Inflammatory macrophage treated with lipopolysaccharide for 1 hour (primary cell): ENCODE measurements at places on chromosomes 16 and 17.

GRCh38 chr16:77539421-77540034 is 104.7 kb upstream of the ADAMTS18 start:
- DNase-seq: no peak

DNA sequence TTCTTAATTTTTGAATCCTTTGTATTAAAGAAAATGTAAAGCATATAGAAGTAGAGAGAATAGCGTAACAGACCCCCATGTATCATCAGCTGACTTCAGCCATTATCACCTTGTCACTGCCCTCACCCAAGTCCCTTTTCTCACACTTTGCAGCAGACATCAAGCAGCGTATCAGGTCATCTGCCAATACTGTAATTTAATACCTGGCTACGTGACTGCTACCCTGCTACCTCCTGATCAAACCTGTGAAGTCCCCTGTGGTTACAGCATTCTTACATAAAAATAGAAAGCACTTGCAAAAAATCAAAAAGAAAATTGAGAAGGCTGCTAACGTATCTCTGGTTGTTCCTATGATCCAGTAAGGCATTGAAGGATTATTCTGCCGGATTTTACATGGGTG is 96.4 kb downstream of the PLCG2 start:
- no peak for DNase-seq

GRCh38 chr16:53865494-53865863 is 161.5 kb downstream of the FTO start:
- DNase-seq: peak; percentile 29

- DNase-seq: peak; percentile 59
Observed at GRCh38 chr16:84593825-84594724, 23.8 kb downstream of the COTL1 start.

DNA sequence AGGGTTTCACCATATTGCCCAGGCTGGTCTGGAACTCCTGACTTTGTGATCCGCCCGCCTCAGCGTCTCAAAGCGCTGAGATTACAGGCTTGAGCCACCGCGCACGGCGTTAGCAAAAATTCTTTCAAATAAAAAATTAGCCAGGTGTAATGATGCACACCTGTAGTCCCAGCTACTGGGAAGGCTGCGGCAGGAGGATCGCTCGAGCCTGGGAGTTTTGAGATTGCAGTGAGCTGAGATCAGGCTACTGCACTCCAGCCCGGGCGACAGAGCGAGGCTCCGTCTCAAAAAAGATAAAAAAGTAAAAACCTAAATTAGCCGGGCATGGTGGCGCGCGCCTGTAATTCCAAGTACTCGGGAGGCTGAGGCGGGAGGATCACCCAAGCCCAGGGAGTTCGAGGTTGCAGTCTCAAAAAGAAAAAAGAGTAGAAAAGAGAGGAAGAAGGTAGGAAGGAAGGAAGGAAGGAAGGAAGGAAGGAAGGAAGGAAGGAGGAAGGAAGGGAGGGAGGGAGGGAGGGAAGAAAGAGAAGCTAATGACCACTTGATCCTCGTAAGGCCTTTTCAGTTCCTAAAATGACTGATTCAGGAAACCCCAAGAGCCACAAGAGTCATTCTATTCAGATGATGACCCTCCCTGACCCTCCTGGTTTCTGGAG is 59.2 kb downstream of the SRL start:
- DNase-seq: peak; percentile 92

DNA sequence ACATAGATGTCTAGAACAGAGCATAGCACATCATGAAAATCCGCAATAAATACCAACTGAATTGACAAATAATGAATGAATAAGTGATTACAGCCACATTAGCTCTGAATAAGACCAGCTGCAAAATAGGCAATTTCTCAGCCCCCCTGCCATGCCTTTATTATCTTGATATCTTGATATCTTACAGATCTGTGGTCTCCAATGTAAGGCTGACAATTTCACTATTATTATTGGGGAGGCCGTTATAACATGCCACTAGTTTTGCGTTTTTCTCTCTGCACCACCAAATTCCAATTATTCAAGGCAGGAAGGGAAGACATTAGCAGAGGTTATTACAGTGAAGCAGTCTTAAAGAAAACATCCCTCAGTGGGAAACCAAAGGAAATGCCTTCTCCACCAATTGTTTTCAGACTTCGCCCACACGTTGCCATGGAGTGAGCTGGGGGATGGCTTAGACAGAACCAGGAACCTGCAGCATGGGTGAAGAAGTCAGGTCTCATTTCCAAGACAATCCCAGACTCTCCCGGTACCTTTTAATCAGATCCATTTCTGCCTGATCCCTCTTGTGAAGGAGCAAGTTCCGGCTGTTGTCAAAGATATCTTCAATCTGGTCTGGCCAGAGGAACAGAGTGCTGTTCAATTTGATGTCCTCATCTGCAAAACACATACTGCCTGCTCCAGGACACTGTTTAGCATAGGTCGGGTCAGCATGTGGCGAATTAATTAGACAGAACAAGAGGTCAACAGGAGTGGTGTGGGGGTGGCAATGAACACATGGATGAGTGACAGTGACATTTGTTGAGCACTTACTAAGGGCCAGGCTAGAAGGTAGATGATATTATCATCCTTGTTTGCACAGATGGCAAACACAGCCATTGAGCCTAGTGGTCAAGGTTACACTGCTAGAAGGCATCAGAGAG is 46.4 kb downstream of the DNAH3 start:
- DNase-seq: peak; percentile 40

GRCh38 chr17:66541461-66542128 is 239.2 kb downstream of the PRKCA start:
- no peak for DNase-seq

DNA sequence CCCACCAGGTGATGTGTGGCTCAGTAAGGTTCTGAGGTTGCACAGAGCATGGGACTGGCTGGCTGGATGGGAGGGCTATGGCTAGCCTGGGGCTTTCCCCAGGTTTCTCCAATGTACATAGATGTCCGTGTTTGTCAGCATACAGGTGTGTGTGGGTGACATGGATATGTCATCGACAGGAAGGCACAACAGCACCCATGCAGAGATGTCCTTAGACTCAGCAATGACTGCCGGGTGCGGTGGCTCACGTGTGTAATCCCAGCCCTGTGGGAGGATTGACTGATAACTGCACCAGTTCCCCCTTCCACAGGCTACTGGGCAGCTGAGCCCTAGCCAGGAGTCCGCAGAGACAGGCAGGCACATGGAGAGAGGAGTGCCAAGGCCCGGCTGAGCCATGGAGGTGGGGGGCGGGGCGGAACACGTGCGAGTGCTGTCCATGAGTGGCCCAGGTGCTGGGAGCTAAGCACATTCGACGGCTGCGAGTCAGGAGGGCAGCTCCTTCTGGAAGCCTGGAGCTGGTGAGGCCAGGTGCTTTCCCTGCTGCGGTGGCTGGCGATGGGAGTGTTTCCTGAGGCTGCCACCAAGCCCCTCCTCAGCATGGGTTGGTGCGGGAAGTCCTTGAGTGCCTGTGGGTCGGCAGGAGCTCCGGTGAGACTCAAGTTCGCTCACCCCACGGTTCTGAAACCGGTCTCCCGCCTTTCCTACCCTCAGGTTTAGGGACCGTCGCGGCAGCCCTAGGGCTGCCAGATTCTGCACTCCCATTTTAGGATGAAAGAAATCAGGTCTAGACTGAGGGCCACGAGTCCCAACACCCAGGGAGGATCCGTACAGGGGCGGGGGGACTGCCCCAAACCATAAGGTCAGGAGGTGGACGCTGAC is 858 bp upstream of the ASPSCR1 start:
- DNase-seq: peak; percentile 9

DNA sequence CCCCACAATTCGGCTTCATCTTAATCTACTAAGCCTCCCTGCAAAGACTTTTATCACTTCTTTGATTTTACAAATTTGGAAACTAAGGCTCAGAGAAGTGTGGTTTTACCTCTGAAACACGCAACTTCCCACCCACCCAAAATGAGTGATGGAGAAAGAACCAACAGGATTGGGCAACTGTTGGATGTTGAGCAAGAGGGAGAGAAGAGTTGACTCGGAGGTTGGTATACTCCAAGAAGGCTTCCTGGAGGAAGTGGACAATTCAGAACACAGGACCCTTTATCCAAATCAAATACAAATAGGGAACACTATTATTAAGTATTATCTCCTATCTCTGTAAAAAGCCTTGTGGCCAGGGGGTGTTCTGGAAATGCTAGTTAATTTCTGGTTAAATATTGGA is 323.0 kb downstream of the C16orf95 start:
- no peak for DNase-seq

- no peak for DNase-seq
Observed at GRCh38 chr17:9146064-9146463, 124.8 kb downstream of the NTN1 start.

GRCh38 chr17:36778448-36778847 is 158.8 kb upstream of the LHX1 start:
- DNase-seq: no peak

GRCh38 chr17:14150619-14151018 is 81.3 kb downstream of the COX10 start:
- no peak for DNase-seq

GRCh38 chr16:78249832-78250231 is 150.4 kb downstream of the WWOX start:
- no peak for DNase-seq

GRCh38 chr16:83481589-83481988 is 326.2 kb upstream of the HSBP1 start:
- no peak for DNase-seq

DNA sequence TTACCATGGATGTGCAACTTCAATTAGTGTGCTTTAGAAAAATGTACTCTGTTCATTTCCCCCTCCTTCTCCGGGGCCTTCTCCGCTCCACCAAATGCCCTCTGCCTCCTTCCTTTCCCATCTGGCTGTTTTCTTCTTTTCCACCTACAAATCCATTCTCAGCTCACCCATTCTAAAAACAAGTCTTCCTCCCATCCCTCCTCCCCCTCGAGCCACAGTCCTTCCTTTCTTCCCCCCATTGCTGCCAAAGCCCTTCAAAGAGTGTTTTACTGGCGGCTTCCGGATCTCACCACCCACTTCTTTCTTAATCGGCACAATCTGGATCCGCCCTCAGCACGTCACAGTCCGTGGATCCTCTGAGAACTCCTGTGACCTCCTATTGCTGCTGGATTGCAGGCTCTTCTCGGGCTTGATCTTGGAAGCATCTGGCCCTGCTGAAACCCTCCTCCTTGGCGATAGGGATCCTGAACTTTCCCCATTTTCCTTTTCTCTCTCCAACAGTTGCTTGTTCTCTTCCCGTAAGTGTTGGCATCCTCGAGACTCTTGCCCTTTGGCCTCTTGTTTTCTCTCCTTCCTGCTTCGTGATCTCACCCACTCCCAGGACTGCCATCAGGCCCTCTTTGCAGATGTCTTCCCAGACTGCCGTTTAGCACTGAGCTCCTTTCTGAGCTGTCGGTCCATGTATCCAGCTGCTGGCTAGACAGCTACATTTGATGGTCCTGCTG is 36.0 kb upstream of the FBXO47 start:
- DNase-seq: peak; percentile 66

DNA sequence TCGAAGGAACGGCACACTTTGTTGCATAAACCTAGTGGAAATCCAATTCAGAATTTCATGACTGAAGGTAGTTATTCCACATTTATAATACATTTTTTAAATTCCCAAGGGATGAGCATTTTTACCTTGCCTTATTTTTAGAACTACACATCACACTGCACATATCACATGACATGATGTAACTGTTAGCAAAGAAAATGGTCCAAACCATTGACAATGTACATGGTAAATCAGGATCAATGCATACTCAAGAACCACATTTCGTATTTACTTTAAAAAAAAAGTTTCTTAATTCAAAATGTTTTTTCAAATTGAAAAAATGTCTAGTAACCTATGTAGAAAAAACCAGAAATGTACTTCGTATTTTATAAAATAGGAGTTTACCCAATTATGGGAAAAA is 2.5 kb downstream of the KANSL1 start:
- DNase-seq: no peak

GRCh38 chr16:87320510-87321227 is 3.5 kb upstream of the C16orf95 start:
- no peak for DNase-seq

GRCh38 chr17:42548070-42548837 is 4.5 kb upstream of the HSD17B1 start:
- no peak for DNase-seq

DNA sequence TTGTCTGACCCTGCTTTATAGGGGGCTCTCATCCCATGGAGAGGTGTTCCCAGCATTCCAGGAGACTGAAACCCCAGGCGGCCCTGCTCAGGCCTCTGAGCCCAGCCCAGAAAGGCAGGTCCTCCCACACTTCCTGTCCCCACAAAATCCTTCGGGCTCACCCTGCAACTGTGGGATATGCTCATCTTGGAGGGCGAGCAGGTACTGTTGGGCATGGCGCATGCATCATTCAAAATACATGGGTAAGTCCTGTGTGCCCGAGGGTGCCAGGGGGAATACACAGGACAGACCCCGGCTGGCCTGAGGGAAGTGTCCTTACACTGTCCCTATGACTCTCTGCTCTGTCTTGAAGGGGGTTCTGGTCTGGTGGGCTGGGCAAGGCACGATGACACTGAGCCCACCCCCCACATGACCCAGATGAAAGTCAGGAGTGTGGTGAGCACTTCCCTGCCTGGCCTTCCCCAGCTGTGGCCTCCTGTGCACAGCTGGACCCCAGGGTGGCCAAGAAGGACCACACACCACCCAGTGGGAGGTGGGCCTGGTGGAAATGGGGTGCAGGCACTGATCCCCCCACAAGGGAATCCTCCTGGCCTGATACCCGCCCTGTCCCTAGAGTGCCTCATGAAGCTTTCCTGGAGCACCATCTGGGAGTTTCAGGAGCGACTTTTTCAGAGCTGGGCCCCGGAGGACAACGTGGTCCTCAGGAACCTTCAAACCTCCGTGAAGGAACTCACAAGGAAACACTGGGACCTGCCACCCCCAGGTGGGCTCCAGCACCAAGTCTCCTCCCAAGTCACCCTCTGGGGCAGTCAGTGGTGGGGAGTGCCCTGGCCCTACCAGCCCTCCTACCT is 46.7 kb downstream of the USP22 start:
- no peak for DNase-seq

DNA sequence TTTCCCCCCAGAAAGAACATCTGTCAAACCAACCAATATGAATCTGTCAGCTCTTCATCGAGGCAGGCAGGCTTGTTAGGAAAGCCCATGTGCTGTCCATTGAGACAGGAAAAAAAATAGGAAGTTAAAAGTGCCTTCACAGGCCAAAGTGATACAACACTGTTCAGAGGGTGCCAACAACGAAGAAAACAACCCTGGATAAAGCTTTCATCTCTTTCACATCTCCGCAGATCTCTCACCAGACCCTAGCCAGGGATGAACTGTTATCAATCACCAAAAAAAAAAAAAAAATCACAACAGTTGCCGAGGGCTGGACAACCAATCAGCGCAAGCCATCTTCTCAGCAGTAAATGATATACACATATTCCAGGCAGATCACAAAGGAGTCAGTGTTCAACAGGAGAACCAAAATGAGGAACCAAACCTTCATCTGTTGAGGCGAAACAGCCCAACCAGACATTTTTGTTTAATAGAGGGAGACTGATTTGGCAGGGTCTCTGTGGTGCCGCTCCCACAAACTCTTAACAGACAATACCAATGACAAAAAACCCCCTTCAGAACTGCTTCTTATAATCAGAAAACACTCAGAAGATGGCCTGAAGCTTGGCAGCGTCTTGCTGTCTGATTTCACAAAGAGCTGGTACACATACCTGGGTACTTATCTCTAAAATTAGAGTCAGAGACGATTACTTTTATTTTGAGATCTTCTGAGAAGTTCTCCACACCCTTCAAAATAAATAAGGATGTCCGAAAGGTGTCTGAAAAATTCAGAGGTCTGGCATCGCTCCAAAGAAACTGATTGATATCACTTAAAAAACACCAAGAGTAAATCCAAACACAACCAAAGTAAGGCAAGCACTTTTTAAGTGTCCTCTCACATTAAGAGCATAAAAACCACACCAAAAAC is 1.8 kb downstream of the MAP3K14 start:
- DNase-seq: peak; percentile 33

- DNase-seq: no peak
Observed at GRCh38 chr16:80954985-80955384, 51.7 kb downstream of the CMC2 start.
